ENCODE measurements at places on chromosomes 4 and X.

GRCh38 chr4:73414936-73415271, 10.8 kb downstream of the ALB start:
- DNase-seq, result no peak

DNA sequence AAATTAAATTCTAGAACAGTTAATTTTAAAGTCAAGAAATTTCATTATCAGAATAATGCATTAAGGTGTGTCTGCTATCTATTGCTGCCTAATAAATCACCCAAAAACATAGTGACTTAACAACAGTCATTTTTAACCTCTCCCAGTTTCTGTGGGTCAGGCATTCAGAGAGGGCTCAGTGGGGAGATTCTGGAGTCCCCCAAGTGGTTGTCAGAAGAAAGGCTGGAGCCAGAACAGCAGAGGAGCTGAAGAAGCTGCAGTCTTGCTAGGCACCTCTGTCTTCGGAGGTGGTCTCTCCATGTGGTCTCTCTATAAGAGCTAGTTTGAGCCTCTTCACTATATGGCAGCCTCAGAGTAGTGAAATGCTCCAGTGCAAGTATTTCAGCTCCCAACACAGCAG, 9.3 kb upstream of the HOPX start:
- DNase-seq, result peak; percentile 20

DNA sequence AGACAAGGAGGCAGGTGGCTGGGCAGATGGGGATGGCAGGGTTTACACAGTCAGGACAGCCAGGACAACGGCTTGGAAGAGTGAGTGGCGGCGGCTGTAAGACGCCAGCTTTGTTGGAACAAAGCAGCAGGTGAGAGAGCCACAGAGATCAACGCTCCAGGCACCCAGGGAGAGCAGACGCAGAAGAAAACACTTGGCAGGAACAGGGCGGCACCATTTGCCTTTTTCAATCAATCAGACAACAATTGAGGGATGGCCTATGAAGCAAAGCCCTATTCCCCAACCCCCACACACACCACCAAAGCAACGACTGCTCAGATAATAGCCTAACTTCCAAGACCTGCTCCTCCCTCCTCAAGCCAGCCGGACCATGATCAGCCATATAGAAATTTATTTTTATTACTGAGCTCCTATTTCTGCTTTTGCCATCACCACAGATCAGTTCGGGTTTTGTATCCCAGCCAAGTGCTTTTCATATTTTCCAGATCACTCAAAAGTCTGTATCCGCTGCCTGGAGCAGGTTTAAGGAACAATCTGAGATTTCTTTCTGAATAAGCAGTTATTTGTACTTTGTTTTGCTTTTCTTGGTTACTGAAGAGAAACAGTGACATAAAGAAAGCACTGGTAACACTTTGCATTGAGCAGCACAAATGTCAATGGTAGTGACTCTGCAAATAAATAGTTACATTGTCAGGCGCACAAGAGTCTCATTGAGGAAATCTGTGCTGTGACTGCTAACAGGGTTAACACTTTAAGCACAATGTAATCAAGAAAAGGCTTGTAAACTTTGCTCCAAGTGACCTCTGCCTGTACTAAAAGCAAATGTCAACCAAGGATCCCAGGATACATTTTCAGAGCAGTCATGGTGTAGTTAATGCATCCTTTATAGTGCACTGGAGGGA, 81.8 kb upstream of the RBPJ start:
- no peak for DNase-seq

GRCh38 chr4:154502111-154502510, 10.5 kb upstream of the DCHS2 start:
- no peak for DNase-seq

GRCh38 chr4:145436114-145436513, 45.5 kb upstream of the SMAD1 start:
- DNase-seq, result no peak

GRCh38 chrX:77446029-77446585, 1.1 kb upstream of the FGF16 start:
- DNase-seq, result peak; percentile 19

DNA sequence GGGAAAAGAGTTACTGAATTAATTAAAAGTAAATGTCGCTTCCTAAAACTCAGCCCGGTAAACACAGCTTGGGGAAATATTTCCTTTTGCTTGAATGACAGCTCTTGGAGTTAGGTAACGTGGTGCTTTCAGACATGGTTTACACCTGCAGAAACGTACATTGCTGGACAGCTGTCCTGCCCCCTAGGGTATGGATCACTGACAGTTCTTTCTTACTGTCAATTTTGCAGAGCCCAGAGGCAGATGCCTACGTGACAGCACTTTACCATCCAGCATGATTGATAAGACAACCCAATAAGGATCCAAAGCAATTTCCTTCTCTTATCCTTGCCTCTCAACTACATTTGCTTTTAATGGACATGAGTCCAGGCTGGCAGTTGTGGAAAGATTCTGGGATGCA, 334.5 kb downstream of the PACRGL start:
- no peak for DNase-seq

- no peak for DNase-seq
Measured at GRCh38 chr4:42821230-42821629, 71.3 kb upstream of the GRXCR1 start.

GRCh38 chrX:119945481-119945880, 1.9 kb upstream of the NKAP start:
- no peak for DNase-seq

DNA sequence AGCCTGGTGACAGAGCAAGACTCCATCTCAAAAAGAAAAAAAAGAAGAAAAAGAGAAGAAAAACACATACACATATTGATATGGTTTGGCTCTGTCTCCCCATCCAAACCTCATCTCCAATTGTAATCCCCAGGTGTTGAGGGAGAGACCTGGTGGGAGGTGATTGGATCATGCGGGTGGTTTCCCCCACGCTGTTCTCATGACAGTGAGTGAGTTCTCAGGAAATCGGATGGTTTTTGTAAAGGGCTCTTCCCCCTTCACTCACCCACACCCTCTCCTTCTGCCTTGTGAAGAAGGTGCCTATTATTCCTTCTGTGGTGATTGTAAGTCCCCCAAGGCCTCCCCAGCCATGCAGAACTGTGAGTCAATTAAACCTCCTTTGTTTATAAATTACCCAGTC, 68.4 kb downstream of the LDB2 start:
- DNase-seq, result no peak

DNA sequence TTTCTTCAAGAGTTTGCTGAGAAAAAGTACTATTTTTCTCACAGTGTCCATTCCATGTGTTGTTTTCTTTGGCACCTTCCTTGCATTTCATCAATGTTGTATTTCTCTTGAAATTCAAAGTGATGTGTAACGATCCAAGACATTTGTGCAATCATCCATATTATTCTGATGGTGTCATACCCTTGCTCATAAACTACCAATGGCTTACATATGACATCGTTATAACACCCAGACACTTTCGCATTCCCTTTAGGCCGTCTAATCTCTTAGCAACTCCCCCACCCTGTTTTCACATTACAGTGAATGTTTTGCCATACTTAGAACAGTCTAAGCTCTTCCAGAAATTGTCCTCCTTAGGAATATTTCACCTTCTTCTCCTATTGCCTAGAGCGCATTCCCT, 1779.0 kb downstream of the PCDH7 start:
- no peak for DNase-seq

DNA sequence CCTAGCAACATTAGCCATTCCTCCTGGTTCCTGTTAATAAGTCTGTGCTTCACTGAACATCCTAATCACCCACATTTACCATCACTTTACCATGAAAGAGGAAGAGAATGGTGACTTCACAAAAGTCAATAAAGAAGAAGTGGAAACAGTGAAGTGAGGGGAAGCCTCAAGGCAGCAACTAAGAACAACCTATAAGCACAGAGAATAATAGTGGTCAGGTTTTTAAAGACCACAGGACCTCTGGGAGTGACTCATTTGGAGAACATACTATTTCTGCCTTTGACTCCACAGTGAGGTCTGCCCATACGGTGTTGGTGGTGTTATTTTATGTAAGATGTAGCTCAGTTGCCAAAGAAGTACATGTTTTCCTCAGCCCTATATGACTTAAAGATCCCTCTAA, 86.0 kb upstream of the TET2 start:
- peak; percentile 73 for DNase-seq

GRCh38 chr4:56321251-56321650, 66.0 kb downstream of the AASDH start:
- no peak for DNase-seq

GRCh38 chr4:157204634-157205244, 15.8 kb upstream of the GRIA2 start:
- DNase-seq, result peak; percentile 52

- no peak for DNase-seq
Measured at GRCh38 chr4:48792348-48793006, 12.4 kb upstream of the FRYL start.

DNA sequence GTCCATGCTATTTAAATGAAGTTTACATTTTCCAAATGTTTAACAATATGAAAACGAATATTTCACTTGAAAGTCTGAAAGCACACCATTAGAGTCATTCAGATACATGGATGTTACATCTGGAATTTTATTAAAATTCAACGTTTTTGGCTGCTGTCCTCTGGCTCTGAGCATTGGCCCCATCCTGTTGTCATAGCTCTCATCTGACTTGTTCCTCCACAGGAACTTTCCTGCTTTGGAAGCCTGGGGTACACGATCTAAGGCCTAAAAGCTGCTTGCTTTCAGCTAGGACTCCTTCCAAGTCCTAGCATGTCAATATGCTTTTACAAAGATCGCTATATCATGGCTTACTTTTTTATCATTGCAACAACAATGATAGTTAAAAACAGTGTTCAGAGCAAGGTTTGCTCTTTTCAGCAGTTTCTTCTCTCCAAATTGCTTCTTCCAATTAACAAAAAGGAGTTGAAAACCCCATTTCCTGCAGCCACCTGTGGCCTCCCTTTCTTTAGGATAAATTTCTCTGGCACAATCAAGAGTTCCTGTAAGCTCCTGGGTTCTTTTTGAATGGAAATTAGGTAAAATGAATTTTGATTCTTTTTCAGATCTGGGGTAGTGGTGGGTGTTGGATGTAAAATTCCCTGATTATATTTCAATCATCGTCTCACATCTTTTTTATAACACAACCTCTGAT, 413.4 kb upstream of the AGA start:
- DNase-seq, result no peak

DNA sequence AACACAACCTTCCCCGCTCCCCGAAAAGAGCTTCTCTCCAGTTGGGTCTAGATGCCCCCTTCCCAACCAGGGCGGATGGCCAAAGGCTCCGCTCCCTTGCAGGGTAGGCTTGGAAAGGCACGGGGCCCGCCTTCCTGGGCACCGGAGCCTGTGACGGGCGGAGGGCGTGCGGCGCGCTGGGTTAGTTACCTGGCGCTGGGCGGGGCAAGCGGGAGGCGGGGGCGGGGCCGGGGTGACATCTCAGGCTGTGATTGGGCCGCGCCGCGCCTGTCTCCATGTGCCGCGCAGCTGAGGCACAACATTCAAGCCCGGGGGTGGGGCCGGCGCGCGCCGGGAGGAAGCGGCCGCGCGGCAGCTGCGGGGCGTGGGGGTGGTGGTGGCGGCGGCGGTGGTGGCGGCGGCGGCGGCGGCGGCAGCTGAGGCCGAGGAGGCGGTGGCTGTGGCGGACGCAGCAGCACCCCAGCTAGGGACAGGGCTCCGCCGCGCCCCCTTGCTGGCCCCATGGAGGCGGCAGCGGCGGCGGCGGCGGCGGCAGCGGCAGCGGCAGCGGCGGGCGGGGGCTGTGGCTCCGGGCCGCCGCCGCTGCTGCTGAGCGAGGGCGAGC, at the start of gene REPS2:
TSS of gene REPS2 (plus strand) at position 298 of the 604 bp plus-strand sequence. CDS start at position 502, 204 bp downstream.
- DNase-seq, result peak; percentile 87

DNA sequence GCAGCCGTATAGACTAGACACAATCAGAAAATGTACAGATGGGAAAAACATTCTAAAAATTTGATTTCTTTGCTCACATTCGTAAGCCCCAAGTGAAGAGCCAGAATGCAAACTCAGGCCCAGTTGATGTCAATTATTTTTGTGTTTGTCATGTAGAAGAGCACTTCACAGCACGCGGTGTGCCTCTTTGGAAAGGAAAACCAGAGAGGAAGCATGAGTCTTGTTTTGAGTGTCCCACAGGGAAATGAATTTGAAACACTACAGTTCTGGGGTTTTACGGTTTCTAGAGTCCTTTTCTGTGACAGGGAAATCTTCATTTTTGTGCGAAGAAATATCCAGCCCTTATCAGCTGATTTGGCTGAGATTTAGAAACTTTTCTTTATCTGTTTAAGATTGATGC, 554.6 kb upstream of the BOD1L1 start:
- DNase-seq, result no peak

DNA sequence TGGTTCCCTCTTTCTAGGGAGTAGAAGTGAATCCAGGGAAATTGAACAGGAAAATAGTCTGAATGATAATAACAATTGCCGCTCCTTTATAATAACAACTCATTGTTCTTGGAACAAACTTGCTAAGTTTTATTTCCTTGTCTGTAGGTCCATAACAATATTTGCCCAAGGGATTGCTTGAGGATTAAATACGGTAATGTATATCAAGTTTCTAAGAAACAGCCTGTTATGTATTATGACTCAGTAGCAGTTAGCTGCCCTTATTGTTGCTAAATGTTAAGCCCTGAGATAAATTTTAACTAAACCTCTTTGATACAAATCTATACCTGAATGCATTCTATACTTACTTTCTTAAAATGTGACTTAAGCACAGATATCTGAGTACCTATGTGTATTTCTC, 215.9 kb upstream of the AADAT start:
- DNase-seq, result no peak

DNA sequence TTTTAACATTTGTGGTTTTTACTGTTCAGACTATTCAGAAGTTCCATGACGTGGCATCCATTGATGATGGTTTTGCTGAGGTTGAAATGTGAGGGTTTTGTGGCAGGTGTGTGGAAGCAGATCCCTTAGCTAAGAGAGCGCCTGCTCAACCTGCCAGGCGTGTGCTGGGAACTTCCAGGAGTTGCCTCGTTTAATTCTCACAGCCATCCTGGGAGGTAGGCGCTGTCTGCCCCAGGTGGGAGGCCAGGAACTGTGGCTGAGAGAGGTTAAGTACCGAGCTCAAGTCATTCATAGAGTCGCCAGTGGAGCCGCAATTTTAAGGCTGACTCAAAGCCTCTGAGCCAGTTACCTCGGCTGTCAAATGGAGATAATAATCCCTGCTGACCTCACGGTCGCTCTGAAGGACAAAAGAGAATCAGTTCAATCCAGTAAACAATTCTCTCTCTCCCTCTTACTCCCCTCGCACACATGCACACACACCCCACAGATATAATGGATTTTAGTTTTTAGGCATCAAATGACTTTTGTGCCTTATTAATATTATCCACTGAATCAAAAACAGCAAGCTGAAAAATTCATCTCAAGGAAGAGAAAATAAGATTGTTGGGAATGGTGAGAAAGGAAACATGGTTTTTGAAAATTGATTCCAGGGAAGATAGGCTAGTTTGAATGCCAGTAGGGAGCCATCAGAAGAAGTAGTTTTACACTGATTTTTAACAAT, 171.3 kb downstream of the PTTG2 start:
- DNase-seq, result no peak

- no peak for DNase-seq
Measured at GRCh38 chr4:101846550-101846949, 56.0 kb downstream of the BANK1 start.

DNA sequence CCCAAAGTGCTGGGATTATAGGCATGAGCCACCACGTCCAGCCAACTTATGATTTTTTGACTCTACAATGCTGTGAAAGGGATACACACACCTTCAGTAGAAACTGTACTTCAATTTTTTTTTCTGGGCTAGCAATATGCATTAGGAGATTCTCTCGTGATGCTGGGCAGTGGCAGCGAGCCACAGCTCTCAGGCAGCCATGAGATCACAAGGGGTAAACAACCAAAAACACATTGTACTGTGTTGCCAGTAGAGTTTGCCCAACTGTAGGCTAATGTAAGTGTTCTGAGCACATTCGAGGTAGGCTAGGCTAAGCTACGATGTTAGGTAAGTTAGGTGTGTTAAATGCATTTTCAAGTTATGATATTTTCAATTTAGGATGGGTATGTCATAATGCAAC, 25.7 kb downstream of the RAB33A start:
- no peak for DNase-seq
